ENCODE measurements at places on chromosomes 5 and 9. TPM values are rescaled to one million over a fixed set of nuclear protein-coding genes. Genes with fewer than 3 reads are reported as not detected.

DNA sequence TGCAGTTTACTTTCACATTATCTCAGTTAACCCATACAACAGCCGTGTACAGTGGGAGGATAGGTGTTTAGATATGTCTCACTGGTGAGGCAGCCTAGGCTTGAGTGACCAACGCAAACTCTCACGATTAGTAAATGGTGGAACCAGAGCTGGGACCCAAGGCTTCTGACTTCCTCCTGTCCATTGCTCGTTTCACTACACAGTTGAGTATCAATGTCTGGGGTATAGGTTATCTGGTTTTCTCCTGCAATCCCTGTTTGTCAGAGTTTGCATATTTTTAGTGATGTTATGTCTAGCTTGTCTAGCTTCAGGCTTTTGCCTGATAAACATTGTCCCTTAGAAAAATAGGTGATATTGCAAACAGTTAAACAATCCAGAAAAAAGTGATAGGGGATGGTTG, 62.6 kb downstream of the NUP214 start:
- peaks cover 13% of the 10 kb centered on the region for H3K36me3 ChIP-seq
- no peaks in the 10 kb centered on the region for H3K27me3 ChIP-seq
- peaks cover 23% of the 10 kb centered on the region for H3K4me1 ChIP-seq

- no peaks in the 10 kb centered on the region for H3K4me1 ChIP-seq
- no peak overlapping the region for H3K27ac ChIP-seq
- peaks cover 25% of the 10 kb centered on the region for H3K36me3 ChIP-seq
- H3K4me3 ChIP-seq, result no peak overlapping the region
- H3K27me3 ChIP-seq, result no peaks in the 10 kb centered on the region
Measured at GRCh38 chr9:99211746-99212145, 10.0 kb downstream of the ALG2 start.

GRCh38 chr5:24320643-24321042, 324.1 kb downstream of the CDH10 start:
- DNase-seq, result no peak
- H3K27me3 ChIP-seq, result no peaks in the 10 kb centered on the region
- peaks cover 3% of the 10 kb centered on the region for H3K36me3 ChIP-seq
- H3K4me3 ChIP-seq, result no peak overlapping the region
- H3K27ac ChIP-seq, result no peak overlapping the region

GRCh38 chr5:110932755-110933488, 138.6 kb upstream of the TSLP start:
- H3K4me1 ChIP-seq, result no peaks in the 10 kb centered on the region
- H3K27ac ChIP-seq, result no peak overlapping the region
- H3K4me3 ChIP-seq, result no peak overlapping the region
- H3K36me3 ChIP-seq, result no peaks in the 10 kb centered on the region

Gene TAF1L
- total RNA-seq, result not detected

Data from neural crest cell (in vitro differentiated cells).